ENCODE measurements at places on chromosomes 13 and 19.

DNA sequence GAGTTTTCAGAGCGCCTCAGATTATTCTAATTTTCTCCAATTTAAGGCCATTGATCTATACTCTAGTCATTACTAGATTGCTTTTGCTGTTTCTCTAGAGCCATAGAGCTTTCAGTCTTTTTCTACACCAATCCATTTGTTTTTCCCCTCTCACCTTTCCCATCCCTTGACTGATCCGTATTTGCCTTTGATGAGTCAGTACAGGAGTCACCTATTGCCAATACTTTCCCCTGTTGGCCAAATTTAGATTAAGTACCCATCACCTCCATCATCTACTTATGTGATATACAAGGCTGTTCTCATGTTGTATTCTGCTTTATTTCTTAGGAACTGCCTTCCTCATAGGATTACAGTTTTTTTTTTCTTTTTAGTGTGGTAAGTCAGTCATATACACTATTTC, 463.2 kb downstream of the KLF12 start:
- DNase-seq, result no peak

- DNase-seq, result no peak
Measured at GRCh38 chr13:104526561-104526960, 1460.3 kb upstream of the SLC10A2 start.

GRCh38 chr13:41254902-41255301, 8.5 kb downstream of the MTRF1 start:
- no peak for DNase-seq

DNA sequence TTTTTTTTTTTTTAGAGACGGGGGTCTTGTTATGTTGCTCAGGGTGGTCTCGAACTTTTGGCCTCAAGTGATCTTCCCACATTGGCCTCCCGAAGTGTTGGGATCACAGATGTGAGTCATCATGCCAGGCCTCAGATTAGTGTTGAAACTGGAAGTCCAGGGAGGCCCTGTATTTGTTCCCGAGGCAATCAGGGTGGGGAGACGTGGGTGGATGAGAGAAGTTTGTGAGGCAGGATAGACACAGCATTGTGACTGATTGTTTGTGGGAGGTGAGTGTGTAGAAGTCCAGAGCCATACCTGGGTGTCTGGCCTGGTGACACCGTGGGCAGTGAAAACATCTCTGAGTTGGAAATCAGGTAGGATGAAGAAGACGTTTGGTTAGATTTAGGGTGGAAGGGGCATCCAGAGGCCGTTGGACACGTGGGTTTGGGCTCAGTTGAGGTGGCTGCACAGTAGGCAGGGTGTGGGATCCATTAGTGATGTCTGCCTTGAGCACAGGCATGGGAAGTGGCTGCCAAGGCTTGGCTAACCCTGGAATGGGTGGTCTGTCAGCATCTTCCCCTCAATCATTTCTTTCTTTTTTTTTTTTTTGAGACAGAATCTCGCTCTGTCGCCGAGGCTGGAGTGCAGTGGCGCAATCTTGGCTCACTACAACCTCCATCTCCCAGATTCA, 12.4 kb downstream of the RTN2 start:
- DNase-seq, result no peak
